AG04449 (cell line): ENCODE measurements at places on chromosomes 2 and 18.

GRCh38 chr18:70280007-70280925 lies 8.6 kb upstream of the SOCS6 start:
- DNase-seq = no peak

- no peak for DNase-seq
These were observed 22.9 kb downstream of the QPCT start for GRCh38 chr2:37367310-37367709.

GRCh38 chr2:147512206-147512605 lies 332.6 kb upstream of the ACVR2A start:
- DNase-seq = no peak

- no peak for DNase-seq
These were observed 125.8 kb upstream of the COPS8 start for GRCh38 chr2:236959876-236960275.

- DNase-seq = no peak
These were observed 18.0 kb upstream of the FAP start for GRCh38 chr2:162261032-162261945.

DNA sequence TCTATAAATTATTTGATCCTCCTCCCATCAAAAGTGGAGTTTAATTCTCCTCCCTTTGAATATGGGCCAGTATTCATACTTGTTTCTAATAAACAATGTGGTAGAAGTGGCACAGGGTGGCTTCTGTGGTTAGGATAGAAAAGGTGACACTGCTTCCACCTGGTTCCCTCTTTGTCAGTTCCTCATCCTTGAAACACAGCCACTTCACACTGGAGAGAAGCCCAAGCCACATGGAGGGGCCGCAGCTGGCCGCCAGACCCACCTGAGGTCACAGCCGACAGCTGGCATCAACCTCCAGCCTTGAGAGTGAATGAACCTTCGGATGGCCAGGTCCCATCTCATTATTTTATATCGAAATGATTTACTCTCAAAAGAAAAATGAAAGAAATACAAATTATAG lies 27.5 kb upstream of the SLC66A3 start:
- no peak for DNase-seq
